ENCODE measurements at places on chromosomes 12 and 14.

GRCh38 chr14:95884377-95884776, 7.7 kb downstream of the TUNAR start:
- DNase-seq = no peak

DNA sequence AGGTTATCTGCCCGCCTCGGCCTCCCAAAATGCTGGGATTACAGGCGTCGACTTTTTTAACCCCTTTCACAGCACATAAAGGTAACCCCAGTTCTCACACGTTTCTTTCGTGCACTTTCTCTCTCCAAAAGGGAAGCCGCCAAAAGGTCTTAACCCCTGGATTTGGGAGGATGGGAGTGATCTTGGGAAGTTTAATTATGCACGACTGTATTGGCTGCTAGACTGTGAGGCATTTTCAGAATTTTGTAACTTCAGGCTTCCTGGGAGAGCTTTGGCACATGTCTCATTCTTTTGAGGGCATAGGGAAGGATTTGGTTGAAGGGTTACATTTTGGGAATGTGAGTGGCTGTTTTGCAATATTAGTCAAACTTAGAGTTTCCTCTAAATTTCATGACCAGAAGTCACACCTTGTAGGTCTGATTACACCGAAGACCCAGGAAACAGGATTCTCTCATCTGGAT, 1.4 kb upstream of the SMARCC2 start:
- no peak for DNase-seq

GRCh38 chr12:6297170-6297569, 13.3 kb upstream of the PLEKHG6 start:
- DNase-seq = no peak

DNA sequence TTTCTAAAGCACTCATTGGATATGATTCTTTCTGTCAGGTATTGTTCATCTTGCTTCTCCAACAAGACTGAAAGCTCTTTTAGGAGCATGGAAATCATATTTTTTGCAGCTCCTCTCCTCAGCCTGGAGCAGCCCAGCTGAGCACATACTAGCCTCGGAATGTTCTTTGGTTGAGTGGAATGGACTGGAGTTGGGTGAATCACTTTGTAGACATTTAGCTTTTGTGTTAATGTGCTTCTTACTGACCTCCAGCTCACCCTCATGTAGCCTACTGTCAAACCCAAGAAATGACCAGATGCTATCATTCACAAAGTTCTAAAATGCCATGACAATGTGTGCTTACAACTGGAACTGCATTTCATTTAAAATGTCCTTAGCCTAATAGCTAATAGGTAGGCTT, 161.1 kb downstream of the NUAK1 start:
- no peak for DNase-seq

All from T1000 (cell line).